ENCODE measurements at places on chromosomes 6 and 20.
A peak's percentile ranks its signal among the peaks of the same experiment; 100 is the strongest.

DNA sequence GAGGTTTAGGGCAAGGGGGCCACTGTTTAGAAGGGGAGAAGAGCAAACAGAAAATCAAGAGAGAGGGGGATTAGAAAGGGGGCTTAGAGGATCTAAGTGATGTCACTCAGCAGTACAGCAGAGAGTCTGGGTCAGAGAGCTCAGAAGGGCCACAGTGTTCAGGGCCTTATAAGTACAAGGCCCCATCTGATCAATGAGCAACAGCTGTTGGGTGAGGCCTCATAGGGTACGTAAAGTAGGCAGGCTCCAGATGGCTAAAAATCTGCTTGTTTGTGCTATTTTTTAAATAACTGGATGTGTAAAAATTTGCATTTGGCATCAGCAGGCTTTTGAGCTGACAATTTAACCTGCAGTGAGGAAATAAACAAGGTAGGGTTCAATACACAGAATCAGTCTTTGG lies 149.8 kb downstream of the SH3BGRL2 start:
- DNase-seq = no peak

- DNase-seq = no peak
Observed at GRCh38 chr20:25056690-25057233, 1.2 kb downstream of the ACSS1 start.

DNA sequence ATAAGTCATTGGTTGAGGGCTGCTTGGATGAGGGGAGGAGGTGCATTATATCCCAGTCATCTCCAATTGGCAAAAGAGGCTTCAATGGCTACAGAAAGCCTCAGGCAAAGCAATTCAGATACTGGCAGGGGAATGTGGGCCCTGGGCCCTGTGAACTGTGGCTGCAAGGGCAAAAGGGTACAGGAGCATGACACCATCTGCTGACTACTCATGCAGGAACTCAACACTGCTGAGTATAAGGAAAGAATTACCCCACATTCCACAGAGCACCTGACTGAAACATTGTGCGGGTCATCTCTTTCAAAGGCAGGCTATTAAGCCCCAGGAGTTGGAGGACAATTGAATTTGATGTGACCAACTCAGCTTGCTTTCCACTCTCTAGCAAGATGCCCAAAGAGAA lies 92.1 kb upstream of the SPTLC3 start:
- peak; percentile 5 for DNase-seq

- no peak for DNase-seq
Observed at GRCh38 chr6:136763716-136764516, 28.4 kb downstream of the MAP3K5 start.

- peak; percentile 4 for DNase-seq
Observed at GRCh38 chr6:54802775-54803634, 43.6 kb upstream of the FAM83B start.

DNA sequence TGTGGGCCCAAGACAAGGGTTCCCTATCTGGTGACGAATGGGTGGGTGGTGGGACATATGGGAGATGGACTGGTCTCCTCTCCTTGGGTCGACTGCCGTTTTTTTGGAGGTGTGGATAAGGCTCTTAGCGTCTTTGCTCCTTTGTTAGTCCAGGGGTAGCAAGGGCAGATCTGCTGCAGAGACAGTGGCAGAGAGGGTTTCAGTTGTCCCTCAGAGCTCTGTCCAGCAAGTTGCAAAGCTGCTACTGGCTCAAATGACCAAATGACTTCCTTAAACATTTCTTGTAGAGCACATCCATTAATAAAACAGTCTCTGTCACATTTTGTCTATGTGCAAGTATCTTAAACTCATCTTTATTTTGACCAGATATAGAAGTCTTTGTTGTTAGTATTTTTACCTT lies 508.0 kb upstream of the ADGRB3 start:
- DNase-seq = no peak

DNA sequence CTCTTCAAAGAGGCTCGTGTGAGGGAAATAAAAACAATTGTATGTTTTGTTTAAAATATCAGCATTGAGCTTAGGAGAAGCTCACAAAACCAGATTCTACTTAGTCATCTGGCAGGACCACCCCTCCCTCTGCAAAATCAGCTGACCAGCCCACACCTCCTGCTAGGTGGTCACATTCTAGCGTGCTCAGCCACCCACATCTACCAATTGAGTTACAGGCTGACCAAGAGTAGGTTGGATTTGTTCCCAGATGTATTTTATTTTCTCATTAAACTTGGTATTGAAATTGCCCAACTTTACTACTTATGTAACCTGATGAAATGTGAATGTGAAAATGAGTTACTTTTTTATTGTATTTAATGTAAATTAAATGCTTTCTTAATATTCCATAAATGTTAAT lies 56.2 kb downstream of the SLC22A2 start:
- no peak for DNase-seq

DNA sequence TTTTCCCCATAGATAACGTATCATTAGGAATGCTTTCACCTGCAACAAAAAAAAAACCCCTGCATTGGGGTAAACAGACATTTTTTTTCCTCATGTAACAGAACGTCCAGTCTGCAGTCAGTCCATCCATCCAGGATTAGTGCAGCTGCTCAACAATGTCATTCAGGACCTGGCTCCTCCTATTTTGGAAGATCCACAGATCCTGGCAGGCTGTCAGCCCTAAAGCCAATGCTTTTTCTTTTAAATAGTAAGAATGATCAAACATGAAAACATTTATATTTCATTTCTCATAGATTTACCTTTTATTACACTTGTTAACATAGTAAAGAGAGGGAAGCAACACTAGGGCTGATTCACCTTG lies 116.5 kb upstream of the CCDC28A start:
- DNase-seq = no peak
